ENCODE measurements at places on chromosomes 12 and 14.

DNA sequence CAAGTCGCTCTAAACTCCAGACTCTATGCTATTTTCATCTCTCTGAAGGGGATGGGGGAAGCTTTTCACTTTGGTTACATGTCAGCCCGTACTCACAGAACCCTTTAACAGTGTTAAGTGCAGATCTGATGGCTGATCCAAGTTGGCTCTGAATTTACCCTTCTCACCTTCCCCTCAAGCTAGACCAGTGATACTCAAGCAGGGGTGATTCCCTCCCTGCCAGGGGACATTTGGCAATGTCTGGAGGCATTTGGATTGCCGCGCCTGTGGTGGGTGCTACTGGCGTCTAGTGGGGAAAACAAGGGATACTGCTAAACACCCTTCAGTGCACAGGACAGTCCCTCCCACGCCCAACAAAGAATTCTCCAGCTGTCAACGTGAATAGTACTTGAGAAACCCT, 6.0 kb upstream of the TEX52 start:
- no peak for DNase-seq

GRCh38 chr14:66998013-66998412, 191.2 kb upstream of the GARIN2 start:
- DNase-seq: no peak

GRCh38 chr12:94109160-94109559, 39.2 kb upstream of the PLXNC1 start:
- DNase-seq: no peak

- DNase-seq: no peak
Observed at GRCh38 chr14:61591862-61592261, 103.5 kb upstream of the HIF1A start.

GRCh38 chr12:125492354-125493270, 427.4 kb downstream of the AACS start:
- no peak for DNase-seq

DNA sequence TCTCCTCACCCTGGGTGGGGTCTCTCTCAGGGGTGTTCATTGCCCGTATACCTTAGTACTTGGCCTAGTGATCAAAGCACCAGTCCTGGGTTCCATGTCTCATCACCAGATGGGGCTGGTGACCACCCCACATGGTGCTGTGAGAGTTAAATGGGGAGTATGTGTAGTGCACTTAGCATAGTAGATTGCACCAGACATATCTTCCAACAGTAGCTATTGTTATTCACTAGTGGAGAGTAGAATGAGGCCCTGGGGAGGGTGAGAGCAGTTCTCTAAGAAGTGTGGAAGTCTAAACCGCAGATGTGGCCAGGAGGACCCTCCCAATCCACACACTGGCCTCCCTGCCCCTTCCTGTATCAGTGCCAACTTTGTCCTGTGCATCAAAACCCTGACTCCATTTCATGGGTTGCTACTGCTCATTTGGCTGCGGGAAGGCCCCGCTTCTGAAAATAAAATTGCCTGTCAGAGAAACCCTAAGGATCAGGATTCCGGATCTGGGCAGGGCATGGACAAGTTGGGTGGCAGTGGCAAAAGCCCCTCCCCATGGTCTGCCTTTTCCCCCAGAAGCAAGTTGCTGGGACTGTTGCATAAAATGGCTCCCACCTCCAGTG, 4.4 kb downstream of the CD9 start:
- no peak for DNase-seq

DNA sequence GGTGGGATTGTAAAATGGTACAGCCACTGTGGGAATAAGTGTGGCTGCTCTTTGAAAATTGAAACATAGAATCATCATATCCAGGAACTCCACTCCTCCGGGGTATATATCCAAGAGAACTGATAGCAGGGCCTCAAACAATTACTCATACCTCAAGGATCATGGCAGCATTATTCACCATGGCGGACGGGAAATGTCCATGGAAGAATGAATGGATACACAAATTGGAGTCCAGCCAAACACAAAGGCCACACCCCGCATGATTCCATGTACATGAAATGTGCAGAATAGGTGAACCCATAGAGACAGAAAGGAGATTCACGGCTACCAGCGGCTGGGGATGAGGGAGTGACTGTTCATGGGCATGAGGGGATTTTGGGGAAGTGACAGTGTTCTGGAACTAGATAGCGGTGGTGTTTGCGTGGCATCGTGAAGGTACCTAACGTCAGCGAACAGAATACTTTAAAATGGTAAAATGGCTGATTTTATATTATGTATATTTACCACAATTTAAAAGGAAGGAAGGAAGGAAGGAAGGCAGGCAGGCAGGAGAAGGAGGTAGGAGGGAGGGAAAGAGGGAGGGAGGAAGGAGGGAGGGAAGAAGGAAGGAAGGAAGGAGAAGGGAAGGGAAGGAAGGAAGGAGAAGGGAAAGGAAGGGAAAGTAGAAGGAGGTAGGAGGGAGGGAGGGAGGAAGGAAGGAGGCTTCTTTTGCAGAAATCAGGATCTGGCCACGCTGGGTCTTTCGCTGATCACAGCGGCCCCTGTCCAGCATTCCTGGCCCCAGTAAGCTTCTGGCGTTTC, 14.1 kb upstream of the NCOR2 start:
- DNase-seq: no peak

GRCh38 chr14:79732911-79733655, 478.2 kb downstream of the DIO2 start:
- DNase-seq: no peak

GRCh38 chr14:24141097-24141880, at the start of gene EMC9:
Gene EMC9 (minus strand): TSS chr14:24141591. CDS start chr14:24141304, 287 bp downstream.
- DNase-seq: peak; percentile 98

DNA sequence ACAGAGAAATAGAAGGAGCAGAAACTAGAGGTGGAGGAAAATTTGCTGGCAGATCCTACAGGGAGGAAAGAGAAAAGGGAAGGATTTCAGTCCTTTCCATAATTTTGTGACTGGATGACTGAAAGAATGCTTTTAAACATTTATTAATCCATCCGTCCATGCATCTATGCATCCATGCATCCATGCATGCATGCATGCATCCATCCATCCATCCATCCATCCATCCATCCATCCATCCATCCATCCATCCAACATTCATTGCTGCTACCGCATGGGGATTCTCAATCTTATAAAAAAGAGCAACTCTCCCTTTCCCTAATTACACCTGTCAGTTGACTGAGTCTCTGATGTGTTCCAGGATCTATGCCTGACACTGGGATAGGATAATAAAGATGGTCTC, 55.7 kb upstream of the NR2C1 start:
- no peak for DNase-seq

DNA sequence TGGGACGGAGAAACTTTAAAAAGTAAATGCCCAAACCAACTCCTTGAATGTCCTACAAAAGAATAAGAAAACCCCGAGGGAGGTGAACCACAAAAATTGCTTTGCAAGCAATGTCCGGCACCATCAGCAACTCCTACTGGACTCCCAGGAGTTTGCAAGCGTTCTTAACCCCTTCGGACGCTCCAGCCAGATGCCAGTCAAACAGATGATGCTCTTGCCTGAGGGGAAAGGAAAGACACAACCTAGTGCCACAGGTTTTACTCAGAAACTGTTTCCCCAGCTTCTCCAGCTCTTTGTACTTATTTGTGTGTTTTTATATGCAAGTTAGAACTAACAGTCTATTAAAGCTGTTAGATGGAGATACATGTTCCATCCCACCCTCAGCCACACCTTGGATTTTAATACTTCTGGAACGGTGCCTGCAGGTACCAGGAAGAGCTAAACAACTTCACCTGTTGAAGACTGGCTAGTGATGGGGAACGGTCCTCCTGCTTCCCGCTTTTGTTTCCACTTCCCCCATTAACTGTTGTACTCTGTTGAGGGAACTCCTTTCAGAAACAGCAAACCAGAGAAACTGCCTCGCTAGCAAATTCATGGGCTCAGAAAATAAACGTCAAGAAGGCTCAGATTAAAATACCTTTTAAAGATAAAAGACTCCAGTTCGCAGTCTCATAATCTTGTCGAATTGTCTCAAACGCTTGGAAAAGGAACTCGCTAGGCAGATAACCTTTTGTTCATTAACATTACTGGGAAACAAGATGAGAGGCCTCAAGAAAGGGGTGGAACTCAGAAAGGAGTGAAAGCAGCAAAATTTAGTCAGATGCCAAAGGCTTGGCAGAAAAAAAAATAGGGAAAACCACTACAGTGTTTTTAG, 1.1 kb upstream of the FERMT2 start:
- peak; percentile 88 for DNase-seq

GRCh38 chr12:27324530-27324929, 8.1 kb upstream of the BMAL2 start:
- DNase-seq: no peak

DNA sequence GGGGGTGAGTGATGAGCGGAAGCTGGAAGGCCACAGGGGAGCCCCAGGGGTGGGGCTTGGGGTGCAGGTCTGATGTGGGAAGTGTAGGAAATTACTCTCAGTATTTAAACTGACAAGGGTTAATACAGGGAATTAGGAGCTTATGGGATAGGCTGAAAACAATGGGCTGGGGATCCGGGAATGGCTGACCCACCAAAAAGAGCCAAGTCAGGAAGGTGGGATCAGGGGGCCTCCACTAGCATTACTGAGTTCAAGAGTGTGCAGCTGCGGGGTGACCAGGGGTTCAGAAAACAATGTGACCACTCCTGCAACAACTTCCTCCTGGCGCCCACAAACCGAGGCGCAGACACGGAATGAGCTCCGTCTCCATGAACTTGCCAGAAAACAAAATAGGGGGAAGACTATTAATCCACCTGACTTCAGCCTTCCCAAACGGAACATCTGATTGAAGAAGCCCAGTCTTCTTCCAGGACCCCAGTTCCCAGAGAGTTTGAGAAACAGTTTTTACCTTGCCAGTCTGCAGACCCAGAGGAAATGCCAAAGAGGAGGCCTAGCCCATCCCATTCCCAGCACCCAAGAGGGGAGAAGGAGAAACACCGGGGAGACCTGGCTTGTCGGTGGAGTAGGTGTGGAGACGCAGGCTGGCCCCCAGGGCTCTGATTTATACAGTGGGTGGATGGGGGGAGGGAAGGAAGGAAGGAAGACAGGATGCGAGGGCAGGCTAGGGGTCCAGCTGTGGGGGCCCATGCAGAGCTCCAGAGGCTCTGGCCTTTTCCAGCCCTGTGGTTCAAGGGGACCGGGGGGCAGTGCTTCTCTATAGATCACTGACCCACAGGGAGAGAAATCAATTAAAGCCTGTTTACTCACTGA, 16.5 kb upstream of the YY1 start:
- DNase-seq: no peak

- DNase-seq: peak; percentile 83
Observed at GRCh38 chr12:40691913-40692764, at the start of gene CNTN1. Gene CNTN1 (plus strand): TSS chr12:40692439.

DNA sequence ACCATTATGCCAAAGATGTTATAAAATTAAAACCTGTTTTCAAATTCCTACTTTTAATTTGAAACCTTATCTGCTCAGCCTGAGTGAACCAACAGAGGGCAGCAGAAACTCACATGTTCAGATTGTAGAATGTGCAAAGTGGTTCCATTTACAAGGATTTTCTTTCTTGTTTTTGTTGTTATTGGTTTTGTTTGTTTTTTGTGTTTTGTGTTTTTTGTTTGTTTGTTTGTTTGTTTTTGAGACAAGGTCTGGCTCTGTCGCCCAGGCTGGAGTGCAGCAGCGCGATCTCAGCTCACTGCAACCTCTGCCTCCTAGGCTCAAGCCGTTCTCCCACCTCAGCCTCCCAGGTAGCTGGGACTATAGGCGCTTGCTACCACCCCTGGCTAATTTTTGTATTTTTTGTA, 22.8 kb upstream of the GARIN2 start:
- DNase-seq: no peak

DNA sequence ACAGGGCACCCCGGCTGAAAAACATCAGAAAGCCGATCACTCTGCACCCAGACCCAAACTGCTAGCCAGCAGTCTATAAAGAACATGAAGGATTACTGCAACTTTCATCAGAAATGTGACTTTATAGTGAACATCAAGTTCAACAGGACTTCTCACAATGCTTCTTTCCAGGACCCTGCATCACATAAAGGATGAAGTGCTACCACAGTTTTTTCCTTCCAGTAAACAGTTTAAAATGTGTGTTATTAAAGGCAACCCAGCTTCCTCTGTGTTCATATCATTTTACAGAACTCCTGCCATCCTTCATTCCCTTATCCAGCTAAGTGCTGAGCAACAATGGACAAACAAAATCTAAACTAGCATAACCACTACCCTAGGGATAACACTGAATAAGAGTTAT, 280.3 kb upstream of the DIO2 start:
- no peak for DNase-seq

GRCh38 chr14:95048771-95049312, 108.5 kb downstream of the DICER1 start:
- no peak for DNase-seq

DNA sequence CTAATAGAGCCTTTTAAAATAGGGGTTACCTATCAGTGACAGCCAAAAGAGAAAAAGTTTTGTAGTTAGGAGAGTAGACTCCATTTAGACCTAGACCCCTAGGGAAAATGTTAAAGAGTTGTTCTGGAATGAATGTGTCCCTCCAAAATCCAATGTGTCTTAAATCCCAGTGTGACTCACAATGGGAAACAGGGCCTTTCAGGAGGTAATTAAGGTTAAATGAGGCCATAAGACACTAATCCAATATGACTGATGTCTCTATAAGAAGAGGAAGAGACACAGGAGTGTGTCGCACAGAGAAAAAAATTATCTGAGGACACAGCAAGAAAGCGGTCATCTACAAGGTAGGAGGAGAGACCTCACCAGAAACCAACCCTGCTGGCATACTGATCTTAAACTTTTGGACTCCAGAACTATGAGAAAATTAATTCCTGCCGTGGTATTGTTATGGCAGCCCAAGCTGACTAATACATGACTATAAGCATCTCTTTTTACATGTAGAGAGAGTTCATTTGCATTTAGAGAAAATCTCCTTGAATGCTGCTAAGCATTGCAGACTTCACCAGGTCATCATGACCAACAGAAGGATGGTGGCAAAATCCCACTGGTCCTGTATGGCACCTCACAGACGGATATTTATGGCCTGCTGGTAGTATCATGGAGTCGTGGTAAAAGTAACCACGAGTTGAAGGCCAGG, 259.6 kb upstream of the TMTC1 start:
- no peak for DNase-seq

GRCh38 chr14:92970271-92970670, 47.3 kb downstream of the CHGA start:
- no peak for DNase-seq

DNA sequence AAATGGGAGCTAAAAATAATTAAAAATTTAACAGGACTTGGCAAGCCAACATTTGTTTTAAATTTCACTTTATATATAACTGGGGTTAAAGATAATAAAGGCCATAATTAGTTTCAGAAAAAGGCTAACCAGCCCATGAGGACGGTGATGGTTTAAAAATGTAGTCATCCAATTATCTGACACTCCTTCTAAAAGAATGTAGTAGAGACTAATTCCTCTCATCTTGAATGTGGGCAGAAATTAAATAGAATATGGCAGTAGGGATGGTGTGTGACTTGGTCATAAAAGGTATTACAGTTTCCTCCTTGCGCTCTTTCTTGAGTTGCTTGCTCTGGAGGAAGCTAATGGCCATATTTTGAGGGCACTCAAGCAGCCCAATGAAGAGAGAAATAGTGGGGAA, 49.1 kb upstream of the PTPRB start:
- no peak for DNase-seq

All from NCI-H1417 treated with DMSO at 0.1 percent for 48 hours (cell line).